ENCODE measurements at places on chromosomes 5 and 9. TPM values are rescaled to one million over a fixed set of nuclear protein-coding genes. Genes with fewer than 3 reads are reported as not detected.

ZNF169 gene
- 5.9 TPM for total RNA-seq

IL5 gene
- total RNA-seq: not detected

- DNase-seq: no peak
Measured at GRCh38 chr9:68894502-68894901, 119.4 kb downstream of the PRKACG start.

DNA sequence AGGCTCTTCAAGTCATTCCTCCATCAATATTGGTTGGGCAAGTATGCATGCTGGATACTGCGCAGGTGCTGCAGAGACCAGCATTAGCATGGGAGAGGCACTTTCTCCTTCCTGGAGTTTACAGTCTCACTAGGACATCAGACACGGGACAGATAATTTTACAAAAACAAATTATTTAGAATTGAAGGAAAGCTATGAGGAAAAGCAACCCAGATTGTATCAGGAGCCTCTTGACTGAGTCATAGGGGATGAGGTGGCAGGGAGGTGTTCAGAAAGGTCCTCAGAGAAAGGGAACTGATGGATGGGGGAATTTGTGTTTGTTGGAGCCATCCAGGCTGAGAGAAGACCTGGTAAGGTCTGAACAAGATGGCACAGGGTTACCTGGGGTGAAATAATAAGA lies 24.5 kb upstream of the RAB14 start:
- no peak for DNase-seq

GRCh38 chr5:119274030-119274766 lies 81.6 kb upstream of the TNFAIP8 start:
- no peak for DNase-seq

DNA sequence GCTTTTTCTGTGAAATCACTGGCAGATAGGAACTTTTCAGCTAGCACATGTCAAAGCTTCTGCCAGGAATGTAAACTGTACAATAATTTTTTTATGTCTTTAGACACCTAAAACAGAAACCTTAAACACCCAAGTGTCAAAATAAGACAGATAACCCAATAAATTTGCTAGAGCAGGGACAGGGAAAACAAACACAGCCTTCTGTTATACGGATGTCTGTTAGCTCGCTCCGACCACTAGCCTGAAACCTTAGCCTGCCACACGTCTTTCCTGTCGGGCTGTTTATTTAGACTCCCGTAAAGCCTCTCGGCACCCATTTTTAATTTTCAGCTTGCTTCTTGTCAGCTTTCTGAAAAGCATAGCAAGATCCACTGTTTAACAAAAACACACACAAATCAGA lies 355.4 kb upstream of the SLC24A2 start:
- no peak for DNase-seq

DNA sequence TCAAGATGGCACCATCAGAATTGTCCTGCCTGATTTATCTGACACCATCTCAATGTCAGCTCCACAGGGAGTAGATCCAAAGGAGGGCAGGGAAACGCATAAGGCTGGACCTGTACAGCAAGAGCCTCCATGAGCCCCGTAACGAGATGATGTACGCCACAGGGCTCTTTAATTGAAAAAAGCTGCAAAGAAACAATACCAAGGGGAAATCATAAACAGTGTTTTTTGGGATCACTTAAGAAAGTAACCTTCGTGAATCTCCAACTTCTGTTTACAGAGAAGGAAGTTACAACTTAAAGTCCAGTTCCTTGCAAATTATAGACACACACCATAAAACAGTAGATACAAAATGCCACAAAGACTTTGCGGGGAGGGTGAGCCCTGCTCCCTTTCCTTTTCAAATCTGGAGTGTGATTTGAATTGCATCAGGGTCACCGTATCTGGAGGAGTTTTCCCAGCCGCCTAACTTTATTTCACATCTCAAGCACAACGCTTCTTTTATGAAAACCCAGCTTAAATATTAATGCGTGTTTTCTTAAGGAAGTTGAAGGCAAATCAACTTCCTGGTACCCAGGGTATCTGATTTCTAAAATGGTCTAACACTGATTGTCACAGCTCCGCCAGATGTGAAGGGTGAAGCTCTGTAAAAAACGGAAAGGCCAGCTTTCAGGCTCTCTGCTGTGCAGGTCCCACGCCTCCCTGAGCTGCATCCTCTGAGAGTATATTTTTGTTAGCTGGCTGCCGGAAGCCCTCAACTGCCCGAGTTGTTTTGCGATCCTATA lies 88.9 kb downstream of the EBF1 start:
- DNase-seq: no peak

LCN12 gene
- total RNA-seq: not detected

GRCh38 chr5:36629729-36630128 lies 23.3 kb downstream of the SLC1A3 start:
- no peak for DNase-seq

- no peak for DNase-seq
Measured at GRCh38 chr5:173745123-173745522, 128.7 kb upstream of the BOD1 start.

DNA sequence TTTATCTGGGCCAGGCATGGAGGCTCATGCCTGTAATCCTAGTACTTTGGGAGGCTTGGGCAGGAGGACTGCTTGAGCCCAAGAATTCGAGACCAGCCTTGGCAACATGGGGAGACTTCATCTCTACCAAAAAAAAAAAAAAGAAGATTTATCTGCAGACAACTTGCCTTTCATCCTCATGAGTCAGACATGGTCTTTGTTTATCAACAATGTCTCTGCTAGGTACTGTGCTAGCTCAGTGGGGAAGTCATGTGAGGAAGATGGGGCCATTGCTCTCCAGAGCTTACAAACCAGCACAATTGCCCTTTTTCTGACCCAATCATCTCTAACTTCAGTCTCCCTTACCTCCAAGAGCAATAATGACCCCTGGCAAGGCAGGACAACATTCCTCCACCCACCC lies 1.6 kb downstream of the URM1 start:
- no peak for DNase-seq

DNA sequence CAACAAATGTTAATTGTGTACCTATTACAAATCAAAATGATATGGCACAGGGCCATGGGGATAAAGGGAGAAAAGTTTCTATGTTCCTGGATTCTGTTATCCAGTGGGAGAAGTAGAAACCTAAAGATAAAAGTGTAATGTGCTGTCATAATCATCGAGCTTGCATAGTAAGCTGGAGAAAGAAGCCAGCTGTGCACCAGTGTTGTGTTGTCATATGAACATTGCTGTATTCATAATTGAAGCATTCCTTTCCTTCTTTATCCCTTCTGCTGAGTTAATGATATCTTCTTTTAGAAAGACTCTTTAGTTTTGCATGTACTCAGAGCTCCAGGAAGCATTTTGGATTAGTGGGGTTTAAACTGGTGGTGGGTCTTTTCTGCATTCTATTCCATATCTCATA lies 39.5 kb downstream of the NTRK2 start:
- DNase-seq: no peak

DNA sequence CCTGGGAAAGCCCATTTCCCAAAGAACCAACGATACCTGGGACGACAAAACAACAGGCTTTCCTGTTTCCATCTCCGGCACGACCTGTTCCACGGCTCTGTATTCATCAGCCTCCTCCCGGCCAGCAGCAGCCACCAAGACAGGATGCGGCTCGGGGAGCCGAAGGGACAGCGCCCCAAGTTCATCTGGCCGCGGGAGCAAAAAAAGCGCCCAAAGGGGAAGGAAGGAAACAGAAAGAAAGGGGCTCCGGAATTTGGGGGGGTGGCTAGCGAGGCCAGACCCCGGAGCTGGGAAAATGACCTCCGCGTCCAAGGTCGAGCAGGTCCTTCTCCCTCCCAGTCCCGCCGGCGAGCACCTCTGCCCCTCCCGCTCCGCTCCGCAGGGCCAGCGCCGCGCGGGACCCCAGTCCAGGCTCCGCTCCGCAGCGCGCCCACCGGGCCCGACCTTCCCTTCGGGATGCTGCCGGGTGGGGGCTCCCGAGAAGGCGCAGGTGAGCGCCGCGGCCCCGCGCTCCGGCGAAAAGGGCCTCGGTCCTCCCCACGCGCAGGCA lies 608 bp downstream of the ELOVL7 start:
- DNase-seq: peak; percentile 16

DNA sequence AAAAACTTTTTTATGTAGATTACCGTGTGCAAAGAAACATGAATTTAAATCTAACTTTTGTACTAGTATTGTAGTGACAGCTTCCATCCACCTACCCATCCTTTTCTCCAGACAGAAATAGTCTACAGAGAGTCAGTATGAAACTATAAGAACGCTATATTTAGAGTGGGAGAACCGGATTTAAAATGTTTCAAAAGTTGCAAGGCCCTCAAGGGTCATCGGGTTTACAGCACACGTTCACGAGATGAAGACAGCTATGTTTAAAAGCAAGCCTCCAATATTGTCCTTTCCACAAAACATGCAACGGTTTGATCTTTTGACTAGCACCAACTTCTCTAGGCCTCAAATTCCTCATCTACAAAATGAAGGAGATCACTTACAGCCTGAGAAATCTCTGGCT lies 139.9 kb downstream of the LPAR1 start:
- no peak for DNase-seq

IL3 gene
- total RNA-seq: not detected

- DNase-seq: no peak
Measured at GRCh38 chr9:98854266-98854665, 46.8 kb downstream of the GALNT12 start.

DNA sequence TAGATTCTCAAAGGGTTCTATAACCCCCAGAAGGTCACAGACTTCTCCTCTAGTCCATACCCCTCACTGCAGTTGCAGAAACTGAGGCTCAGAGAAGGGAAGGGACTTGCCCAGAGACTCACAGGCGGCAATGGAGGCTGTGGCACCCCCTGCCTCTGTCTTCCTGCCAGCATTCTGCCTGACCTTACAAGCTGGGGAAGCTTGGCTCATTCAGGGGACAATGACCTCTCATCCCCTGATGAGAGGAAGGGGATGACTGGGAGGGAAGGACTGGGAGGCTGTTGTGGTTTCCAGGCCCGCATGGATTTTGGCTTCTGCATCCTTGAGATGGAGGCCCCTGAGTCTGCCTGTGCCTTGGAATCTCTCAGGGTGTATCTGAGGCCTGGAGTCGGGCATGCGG lies 897 bp downstream of the NDST1 start:
- no peak for DNase-seq

AGXT2 gene
- not detected for total RNA-seq

DNA sequence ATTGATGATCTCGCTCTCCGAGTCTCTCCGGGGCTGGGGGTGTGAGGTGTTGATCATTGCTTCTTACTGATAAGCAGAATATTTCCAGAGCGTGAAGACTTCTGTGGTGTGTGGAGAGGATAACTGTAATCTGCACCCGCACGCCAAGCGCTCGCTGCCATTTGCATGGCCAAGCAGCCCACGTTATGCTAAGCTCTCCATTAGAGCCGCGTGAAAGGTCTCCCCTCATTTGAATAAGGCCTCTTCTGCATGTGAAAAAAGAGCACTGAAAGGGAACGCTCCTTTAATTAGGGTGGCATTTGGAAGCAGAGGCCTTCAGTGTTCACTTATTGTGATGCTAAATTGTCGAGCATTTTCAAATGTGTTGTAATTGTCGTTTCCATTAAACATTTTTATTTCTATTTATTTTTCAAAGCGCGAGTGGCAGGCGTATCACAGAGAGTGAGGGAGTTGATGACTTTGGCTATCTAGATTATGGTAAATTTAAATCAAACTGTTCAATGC lies 163.6 kb upstream of the IRX2 start:
- peak; percentile 11 for DNase-seq

SEMA5A gene
- total RNA-seq: 0.02 TPM

- no peak for DNase-seq
Measured at GRCh38 chr5:18732556-18733479, 1098.6 kb downstream of the TAF11L14 start.

GRCh38 chr5:177553671-177554429 lies 513 bp downstream of the FAM193B start:
- DNase-seq: peak; percentile 80

TMEM252 gene
- not detected for total RNA-seq

DNA sequence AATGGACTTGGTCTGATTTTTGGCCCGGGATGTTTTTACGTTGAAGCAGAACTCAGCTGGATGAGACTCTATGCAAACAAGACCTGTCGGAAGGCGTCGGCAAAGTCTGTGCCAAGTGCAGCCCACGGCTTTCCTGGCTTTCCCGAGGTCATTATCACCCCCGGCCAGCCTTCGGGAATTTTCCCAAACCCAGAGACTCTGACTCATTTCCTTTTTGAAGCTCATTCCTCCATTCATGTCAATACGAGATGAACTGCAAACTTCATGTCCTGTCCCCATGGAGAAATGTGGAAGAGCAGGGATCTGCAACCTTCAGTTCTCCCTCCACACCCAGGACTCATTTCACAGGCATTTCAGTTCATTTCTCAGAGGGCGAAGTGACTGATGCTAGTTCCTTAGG lies 95.3 kb downstream of the IRX2 start:
- DNase-seq: no peak

GRCh38 chr5:135706893-135707292 lies 127.6 kb upstream of the SLC25A48 start:
- no peak for DNase-seq

- no peak for DNase-seq
Measured at GRCh38 chr9:114289571-114290481, 33.1 kb upstream of the ORM1 start.

DNA sequence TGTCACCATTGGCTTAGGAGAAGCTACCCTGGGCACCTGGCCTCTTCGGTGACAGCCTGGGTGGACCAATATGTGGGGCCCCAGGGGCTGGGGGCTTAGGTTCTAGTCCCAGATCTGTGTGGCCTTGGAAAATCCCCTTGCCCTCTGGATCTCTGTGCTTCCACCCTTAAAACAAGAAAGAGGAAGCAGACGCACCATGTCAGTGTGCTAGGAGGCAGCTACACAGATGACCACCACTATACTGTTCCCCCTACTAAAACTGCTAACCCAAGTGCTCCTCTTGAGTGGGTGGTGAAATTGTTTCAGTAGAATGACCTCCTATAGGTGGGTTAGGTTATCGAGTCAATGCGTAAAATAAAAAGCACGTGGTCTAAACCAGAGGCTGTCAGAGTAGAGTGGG lies 31.0 kb downstream of the AFAP1L1 start:
- DNase-seq: no peak

DMRT3 gene
- total RNA-seq: not detected

GRCh38 chr5:113020461-113021273 lies 44.1 kb downstream of the DCP2 start:
- DNase-seq: no peak

DNA sequence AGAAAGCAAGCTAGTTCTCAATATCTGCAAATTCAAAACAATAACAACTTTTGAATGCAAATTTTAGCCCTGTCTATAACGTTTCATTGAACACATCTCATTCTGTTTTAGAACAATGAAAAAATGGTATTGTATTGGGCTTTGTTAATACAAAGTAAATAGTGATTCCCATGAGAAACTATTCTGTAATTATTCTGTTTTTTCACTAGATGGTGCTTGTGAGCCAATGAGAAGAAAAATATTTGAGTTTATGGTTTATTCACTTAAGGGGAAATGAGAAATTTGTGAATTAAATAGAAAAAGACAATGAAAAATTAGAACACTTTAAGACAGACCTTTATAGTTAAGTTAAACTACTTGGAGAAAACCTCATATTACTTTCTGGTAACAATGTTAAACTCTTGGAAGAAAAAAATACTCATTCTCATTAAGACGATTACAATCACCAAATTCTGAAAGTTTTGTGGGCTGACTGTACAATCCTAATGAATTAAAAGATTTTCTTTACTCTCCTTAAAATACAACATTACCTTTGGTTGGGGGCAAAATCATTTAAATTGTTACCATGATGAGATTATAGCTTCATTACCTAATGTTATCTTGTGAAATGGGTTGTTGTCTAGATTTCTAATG lies 127.0 kb downstream of the NNT start:
- peak; percentile 25 for DNase-seq
